Fibroblast of gingiva (primary cell): ENCODE measurements at places on chromosomes 16 and 17.

DNA sequence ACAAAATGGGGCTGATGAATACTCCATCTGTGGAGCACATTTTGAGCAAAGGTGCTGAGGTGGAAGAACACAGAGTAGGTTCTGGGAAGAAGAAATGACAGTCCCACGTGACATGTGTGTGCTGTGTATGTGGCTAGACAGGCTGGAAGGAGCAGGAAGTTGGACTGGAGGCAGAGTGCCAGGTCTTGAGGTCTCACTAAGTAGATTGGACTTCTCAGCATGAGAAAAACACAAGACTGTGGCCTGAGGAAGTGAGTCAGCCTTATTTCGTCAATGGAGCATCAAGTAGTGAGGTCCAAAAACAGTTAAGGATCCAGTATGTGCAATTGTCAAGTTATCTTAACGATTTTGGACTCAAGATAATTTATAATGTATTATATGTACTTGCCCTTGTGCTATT lies 736.5 kb downstream of the KCNJ2 start:
- DNase-seq = peak; percentile 94

GRCh38 chr16:10983159-10983558 lies 38.8 kb downstream of the CLEC16A start:
- DNase-seq = no peak

DNA sequence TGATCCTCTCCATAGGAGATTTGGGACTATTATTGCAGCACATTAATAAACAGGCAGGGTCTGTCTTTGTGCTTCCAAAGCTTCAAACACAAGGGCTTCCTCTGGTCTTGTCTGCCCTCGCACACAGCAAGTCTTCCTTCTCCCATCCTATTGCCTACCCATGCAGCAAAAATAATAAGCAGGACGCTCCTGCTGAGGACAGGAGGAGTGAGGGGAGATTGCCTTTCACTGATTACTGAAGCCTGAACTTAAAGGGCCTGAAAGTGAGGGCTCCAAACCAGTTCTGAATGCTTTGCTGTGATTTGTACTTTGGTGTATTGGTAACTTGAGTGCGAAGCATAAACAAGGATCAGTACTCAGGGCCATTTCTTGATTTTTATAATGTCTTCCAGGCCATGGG lies 197.6 kb upstream of the XYLT1 start:
- DNase-seq = no peak

GRCh38 chr17:30599428-30600059 lies 122.3 kb downstream of the GOSR1 start:
- no peak for DNase-seq

DNA sequence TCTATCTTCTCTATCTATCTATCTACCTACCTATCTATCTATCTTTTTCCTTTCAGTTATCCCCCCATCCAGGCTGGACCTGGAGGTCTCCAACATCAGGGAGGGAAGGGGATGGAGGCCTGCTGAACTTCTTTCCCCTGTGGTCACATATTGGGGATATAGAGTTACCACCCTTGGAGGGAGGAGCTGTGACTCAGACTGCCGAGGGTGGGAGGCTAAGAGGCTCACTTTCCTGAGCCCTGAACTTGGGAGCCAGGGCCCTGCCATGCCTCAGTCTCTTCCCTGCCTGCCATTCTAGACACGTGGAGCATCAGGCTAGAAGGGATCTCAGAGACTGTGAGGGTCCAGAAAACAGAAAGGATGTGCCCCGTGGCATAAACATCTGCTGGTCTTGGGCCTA lies 8.4 kb downstream of the LRRC3C start:
- peak; percentile 17 for DNase-seq

- DNase-seq = no peak
These were observed 4.5 kb downstream of the MFSD6L start for GRCh38 chr17:8794636-8795035.

- no peak for DNase-seq
These were observed 178.5 kb downstream of the MAF start for GRCh38 chr16:79422064-79422463.

DNA sequence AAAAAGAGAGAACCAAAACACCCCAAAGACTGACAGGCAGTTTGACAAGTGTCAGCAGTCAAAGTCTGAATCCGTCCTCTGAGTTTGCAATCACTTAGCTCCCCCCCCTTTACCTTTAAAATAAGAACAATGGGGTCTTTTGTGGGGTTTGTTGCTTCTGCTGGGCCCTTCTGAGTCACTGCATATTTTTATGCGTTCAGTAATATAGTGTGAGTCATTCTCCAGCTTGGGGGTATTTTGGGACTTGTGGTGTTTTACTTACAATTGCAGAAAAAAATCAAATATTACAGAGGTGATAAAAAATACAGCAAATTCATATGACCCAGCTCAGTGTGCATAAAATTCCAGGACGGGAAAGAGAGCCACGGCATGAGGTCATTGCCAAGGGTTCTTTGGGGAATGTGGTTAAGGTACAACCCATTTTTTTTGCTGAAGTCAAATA lies 120.1 kb downstream of the CYLD start:
- no peak for DNase-seq

- no peak for DNase-seq
These were observed 42.8 kb upstream of the TNRC6A start for GRCh38 chr16:24686678-24687077.

GRCh38 chr17:80593181-80593580 lies 48.5 kb downstream of the RPTOR start:
- DNase-seq = no peak

- DNase-seq = no peak
These were observed 818 bp upstream of the CNEP1R1 start for GRCh38 chr16:50024207-50024606.

- no peak for DNase-seq
These were observed 194.9 kb upstream of the CDH5 start for GRCh38 chr16:66171578-66171977.

- DNase-seq = no peak
These were observed 486 bp downstream of the ZNF785 start for GRCh38 chr16:30585022-30585399.

GRCh38 chr16:25411396-25412081 lies 153.9 kb upstream of the ZKSCAN2 start:
- no peak for DNase-seq

DNA sequence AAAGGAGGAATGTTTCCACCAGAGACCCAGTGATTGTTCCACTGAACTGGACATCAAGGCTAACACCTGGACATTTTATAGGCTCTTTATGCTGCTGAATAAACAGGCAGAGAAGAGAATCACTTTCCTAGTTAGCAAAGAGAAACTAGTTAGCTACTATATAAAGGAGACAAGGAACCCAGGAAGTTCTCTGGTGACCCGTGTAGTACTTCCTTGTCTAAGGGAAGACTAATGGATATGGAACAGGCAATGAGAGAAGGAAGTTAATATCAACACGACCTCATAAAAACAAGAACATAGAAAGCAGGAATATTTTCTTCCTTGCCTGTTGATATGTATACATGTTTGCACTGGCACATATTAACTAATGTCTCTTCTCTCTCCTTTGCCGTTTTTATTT lies 30.8 kb upstream of the RPL38 start:
- no peak for DNase-seq

- peak; percentile 88 for DNase-seq
These were observed 1.5 kb downstream of the SLC38A8 start for GRCh38 chr16:84040823-84041820.

DNA sequence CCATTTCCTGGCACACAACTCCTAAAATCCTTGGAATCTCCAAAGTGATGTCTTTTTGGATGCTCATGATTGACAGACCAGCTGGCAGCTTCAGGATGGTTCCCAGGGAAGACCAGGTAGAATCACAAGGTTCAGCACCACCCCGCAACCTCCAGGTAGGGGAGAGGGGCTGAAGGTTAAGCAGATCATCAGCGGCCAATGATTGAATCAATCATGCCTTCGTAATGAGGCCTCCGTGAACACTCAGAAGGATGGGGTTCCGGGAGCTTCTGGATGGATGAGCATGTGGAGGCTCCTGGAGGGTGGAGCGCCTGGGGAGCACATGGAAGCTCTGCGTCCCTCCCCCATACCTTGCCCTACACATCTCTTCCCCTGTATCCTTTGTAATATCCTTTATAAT lies 185.9 kb downstream of the SEC14L1 start:
- DNase-seq = no peak

DNA sequence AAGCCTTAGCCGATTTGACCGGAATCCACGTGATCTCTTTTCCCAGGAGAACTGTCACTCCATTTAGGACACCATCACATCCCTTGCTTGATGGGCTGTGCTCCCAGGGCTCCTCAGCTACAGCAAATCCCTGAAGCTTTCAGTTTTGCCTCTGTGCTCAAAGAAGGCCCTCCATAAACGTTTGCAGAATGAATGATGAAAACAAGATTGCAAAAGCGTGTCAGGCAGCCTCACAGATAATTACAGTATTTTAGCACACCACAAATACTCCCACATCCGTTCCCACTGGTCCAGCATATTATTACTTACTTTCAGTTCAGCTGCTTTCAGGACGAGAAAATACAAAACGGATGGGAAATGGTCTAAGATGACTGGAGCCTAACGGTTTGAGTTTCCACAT lies 84.6 kb downstream of the USP31 start:
- peak; percentile 49 for DNase-seq

DNA sequence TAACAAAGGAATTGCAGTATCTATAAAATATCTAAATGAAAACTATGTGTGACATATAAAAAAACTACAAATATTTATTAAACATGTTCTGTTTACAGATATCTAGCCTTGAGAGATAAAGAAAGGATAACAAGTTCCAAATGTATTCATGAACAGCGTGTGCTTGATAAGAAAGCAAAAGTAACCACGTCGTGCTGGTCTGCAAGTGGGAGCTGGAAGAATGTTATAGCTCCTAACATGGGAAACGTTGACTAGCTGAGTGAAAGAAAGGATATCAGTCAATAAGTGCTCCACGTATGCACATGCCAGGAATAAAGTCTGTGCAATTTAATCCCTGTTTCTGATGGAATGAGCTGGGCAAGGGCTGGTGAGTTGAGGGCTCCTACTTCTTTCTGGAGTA lies 71.2 kb upstream of the CDYL2 start:
- no peak for DNase-seq

- DNase-seq = no peak
These were observed 37.5 kb downstream of the RPTOR start for GRCh38 chr17:80582165-80582564.

GRCh38 chr17:37137070-37137610 lies 188.4 kb downstream of the AATF start:
- DNase-seq = no peak

DNA sequence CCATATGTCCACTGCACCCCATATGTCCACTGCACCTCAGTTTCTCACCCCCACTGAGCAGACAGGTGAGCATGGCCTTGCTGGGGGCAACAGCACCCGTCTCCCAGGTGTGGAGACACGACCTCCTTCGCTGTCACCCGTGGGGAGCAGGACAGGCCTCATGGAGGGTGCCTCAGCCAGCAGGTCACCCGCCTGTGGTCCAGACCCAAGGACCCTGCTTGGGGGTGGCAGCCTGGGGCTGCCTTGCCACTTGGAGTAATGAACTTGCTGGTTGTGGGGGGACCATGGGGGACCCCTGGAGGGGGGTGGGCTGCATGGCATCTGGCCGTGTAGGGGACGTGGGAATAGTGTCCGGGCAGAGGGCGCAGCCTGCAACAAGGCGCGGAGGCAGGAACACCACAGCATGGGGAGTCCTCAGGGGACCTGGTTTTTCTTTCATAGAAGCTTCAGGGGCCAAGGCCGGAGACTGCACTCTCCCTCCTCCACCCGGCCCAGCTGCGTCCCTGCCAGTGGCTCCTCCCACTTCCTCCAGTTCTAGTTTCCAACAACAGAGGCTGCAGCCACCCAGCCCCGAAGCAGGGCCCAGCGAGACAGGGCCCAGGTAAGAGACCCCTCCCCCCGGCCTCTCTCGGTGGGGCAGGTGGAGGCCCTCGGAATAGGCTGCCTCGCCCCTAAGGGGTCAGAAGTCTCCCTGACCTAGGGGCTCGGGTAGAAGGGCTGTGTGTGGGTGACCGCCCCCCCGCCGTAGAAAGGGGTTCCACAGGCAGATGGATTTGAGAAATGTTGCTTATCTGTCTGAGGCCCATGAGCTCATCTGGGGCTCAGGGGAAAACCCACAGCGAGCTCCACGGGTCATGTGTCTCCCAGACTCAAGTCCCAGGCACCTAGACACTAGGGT lies at the start of gene NHLRC4:
Gene NHLRC4, plus strand, starts transcription at position 531 of the 898 bp plus-strand sequence. CDS start 1,043 bp downstream, outside the sequence.
- DNase-seq = peak; percentile 44

DNA sequence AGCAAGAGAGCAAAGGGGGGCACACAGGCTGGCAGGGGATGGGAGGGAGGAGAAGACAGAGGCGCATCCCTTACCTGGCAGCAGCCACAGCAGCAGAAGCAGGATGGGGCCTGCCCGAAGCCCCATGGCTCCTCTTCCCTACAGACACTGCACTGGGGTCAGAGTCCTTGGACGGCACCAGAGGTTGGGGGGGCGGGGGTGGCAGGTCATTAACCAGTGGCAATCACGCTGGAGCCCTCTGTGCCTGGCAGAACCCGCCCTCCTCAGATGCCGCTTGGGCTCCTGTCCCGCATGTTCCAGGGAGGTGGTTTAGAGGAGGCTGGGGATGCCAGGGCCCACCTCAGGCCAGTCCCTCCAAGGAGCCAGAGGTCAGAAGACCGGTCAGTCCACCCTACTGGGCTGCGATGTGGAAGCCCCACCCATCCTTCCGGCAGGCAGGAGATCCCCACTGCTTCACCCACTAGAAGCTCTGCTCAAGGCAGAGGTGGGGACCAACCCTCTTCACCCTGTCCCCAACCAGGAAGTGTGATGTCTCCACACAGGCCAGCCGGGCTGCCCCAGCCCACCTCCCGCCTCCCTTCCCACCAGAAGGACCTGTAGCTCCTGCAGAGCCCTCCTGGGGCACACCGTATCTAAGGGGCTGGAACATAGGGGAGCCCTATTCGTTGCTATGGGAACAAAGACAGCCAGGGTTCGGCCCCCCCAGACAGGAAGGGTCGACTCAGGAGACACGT lies 11.7 kb downstream of the ZG16B start:
- DNase-seq = no peak

GRCh38 chr17:77666881-77667395 lies 291.6 kb upstream of the TNRC6C start:
- DNase-seq = no peak

GRCh38 chr16:12291989-12292759 lies 315.6 kb downstream of the SNX29 start:
- no peak for DNase-seq

DNA sequence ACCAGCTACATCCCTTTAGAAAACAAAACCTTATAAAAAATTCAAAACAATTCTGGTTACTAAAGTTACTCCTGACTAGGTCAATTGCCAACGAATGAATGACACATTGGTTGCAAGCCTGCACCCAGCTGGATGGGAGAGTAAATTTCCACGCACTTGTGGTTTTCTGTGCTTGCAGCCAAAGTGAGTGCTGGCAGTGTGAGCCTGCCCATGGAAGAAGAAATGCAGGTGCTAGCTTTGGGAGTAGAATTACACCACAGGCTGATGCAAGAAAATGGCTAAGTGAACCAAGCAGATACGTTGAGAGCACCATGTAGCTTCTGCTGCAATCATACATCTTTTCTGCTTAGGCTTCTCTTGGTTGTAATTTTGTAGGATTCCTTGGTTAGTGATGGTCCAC lies 74.6 kb downstream of the SYCE1L start:
- DNase-seq = peak; percentile 43
